Putamen (tissue), 1 donor: ENCODE measurements at places on chromosomes 12 and 14.
A peak's percentile ranks its signal among the peaks of the same experiment; 100 is the strongest.

GRCh38 chr12:120903412-120904196 lies 554 bp downstream of the SPPL3 start:
- DNase-seq = peak; percentile 42

DNA sequence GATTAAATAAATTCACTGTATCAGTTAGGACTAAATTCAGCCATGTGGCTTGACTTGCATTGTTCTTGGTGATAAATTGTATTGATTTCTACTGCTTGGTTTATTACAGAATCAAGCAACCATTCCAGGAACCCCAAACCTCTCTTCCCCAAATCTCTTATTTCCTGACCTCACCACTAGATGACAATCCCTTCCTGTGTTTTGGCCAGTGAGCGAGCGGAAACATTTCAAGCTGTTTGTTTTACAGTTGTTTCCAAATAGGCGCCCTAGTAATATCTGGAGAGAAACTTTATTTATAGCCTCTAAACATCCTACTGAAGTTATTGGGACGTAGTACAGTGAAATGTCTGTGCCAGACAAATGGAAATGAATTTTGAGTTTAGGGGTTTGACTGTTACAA lies 161.1 kb downstream of the SNAPC1 start:
- no peak for DNase-seq

DNA sequence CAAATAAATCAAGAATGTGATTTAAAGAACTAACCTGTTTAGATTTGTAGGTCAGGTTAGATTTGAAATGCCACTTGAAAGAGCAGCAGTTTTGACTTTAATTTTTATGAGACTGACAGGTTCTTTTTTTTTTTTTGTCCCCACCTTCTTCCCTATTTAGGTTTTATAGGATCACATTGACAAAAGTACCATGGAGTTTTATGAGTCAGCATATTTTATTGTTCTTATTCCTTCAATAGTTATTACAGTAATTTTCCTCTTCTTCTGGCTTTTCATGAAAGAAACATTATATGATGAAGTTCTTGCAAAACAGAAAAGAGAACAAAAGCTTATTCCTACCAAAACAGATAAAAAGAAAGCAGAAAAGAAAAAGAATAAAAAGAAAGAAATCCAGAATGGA lies 31.9 kb downstream of the KTN1 start:
- no peak for DNase-seq

DNA sequence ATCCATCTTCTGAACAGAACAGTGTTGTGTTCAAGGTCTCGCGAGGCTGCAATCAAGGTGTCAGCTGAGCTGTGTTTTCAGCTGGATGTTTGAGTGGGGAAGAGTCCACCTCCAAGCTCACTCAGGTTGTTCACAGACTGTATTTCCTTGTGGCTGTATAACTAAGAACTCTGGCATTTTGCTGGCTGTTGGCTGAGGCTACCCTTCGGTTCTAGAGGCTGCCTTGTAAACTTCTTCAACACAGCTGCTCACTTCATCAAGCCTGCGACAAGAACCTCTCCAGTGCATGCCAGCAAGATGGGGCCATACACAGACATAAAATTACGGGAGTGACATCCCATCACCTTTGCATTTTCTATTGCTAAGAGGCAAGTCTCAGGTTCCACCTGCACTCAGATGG lies 12.7 kb downstream of the FOS start:
- DNase-seq = no peak

- DNase-seq = no peak
These were observed 116.2 kb downstream of the DENND5B start for GRCh38 chr12:31474751-31475150.

GRCh38 chr14:88189417-88190191 lies 133.5 kb downstream of the KCNK10 start:
- peak; percentile 80 for DNase-seq

DNA sequence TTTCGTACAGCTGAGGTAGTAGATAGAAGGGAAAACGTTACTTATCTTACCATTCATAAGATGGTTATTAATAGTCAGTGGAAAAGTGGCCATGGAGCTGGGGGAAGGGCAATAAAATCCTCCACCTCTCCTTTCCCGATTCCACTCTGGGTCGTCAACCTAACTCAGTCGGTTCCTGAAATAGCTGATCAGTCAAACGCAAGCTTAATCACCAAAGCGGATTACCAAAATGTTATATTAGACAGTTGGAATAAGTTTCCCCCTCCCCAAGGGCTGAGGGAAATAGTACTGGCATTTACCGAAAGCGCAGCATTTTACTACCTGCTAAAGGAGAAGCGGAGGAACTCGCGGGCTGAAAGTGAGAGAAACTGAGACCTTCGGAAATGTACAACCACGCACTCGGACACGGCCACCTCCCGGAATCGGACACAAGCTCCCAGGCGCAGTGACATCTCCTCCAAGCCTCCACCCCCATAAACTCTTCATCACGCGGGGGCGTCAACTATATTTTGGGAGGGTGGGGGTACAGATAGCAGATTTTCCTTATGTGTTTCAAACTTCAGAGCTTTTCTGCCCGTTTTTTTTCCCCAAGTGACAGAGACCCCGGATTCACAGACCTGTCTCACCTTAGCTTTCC lies 1.2 kb downstream of the PPM1H start:
- DNase-seq = peak; percentile 49

GRCh38 chr14:53924753-53925152 lies 31.9 kb downstream of the BMP4 start:
- DNase-seq = no peak

- no peak for DNase-seq
These were observed 30.5 kb upstream of the DDHD1 start for GRCh38 chr14:53183611-53184010.

DNA sequence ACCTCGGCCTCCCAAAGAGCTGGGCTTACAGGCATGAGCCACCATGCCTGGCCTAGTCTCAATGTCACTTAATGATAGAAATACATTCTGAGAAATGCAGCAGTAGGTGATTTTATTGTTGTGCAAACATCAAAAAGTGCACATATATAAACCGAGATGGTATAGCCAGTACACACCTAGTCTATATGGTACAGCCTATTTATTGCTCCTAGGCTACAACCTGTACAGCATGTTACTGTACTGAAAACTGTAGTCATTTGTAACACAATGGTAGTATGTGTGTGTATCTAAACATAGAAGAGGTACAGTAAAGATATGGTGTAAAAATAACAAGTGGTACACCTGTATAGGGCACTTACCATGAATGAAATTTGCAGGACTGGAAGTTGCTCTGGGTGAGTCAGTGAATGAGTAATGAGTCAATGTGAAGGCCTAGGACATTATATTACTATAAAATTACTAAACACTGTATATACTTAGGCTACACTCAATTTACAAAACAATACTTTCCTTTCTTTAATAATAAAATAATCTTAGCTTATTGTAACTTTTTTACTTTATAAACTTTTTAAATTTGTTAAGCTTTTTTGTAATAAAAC lies 166.7 kb upstream of the SYT1 start:
- DNase-seq = no peak

- DNase-seq = no peak
These were observed 65.5 kb upstream of the MDM1 start for GRCh38 chr12:68397566-68398158.
